ENCODE measurements at places on chromosomes 16 and 17.

DNA sequence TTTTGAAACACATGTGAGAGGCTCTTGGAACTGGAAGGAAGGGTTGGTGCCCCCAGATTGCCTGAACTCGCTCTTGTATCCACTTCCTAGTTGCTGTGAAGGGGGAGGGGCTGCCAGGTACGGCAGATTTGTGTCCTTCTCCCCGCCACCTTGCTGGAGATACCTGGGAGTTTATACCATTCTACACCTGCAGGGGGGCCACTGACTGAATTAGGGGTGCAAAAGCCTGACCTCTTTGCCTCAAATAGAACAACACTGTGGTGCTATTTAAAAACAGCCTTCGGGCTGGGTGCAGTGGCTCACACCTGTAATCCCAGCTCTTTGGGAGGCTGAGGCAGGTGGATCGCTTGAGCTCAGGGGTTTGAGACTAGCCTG, 35.1 kb upstream of the IL34 start:
- no peak for DNase-seq

- DNase-seq = no peak
Observed at GRCh38 chr17:58005031-58005727, 1.9 kb downstream of the SRSF1 start.

DNA sequence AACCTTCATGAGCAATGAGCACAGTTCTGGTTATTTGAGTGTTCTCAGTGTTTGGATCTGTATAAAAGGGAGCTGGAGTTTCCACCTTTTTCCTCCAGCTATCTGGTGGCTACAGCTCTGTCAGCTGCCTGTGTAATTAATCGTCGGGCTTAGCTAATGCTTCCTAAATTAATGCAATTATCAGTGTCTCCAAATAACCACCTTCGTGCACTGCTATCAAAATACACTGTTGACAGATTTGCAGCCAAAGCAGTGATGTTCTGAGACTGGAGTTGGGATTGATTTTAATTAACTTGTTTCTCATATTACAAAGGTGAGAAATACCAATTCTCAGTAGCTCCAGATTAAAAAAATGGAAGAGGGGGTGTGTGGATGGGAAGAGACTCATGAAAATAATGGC, 325.8 kb downstream of the CBLN1 start:
- no peak for DNase-seq

DNA sequence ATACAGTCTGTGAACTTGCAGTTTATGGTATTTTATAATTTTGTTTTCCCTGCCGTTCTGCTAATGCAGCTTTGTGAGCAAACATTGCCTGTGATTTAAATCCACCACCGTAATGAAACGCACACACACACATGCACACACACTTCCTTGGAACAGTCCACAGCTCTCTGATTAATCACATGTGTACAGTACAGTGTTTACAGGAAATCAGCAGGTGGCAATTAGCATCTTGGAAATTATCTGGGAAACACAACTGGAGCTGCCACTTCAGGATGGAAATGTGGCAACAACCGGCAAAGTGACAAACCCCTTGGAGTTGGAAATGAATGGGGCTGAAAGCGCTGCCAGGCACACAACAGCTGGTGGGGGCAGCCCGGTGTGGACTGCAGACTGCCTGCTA, 12.9 kb upstream of the ZKSCAN2 start:
- DNase-seq = no peak

Data from natural killer cell (primary cell).